ENCODE measurements at places on chromosomes 12 and 14.

- DNase-seq: no peak
Measured at GRCh38 chr12:38556647-38557046, 240.1 kb downstream of the ALG10B start.

GRCh38 chr12:20985399-20985798, 145.6 kb upstream of the SLCO1B1 start:
- no peak for DNase-seq

DNA sequence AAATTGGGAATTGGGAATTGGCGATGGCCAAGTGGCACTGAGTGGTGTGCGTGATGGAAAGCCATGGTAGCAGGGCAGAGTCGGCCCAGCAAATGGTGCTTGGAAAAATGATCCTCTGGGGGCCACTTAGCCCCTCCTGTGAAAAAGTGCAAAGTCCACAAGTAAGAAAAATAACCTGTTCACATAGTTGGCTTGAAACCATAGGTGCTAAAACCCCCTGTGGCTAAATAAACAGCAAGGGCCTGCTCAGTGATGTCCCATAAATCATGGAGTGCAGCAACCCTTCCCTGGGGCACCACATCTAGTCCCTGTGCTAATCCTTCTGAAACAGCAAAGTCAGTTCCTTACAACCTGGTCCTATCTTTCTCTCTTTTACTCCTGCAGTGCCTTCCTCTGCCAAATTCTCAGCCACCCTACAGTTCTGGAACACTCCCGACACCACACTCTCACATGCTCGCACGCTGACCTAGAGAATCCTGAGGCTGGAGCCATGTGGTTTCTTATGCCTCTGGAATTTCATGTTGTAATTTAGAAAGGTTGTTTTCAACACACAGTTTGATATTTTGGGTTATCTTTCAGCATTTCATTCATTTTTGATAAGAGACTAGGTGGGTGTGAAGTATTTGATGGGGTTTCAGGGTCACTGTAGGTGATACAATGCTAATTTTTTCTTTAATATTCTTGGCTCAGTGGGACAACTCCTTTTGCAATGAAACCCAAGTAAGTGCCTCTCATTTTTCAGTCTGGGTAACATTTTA, 123.6 kb downstream of the SMOC1 start:
- no peak for DNase-seq

GRCh38 chr12:59928416-59928815, 332.6 kb downstream of the SLC16A7 start:
- DNase-seq: no peak

GRCh38 chr14:61335671-61336275, 14.4 kb downstream of the PRKCH start:
- no peak for DNase-seq

DNA sequence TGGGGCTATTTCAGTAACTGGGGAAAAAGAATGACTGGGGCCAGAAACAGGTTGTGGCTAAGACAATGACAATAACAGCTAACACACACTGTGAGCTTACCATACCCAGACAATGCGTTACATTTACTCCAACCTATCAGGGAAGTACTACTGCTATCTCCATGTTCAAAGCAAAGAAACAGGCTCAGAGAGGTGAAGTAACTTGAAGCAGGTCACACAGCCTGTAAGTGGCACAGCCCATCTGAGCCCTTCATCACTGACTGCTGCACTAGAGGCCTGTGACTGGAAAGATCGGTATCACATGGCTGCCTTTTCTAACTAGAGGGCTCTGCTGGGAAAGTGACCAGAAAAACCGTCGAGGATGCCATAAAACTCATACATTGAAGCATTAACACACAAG, 7.9 kb downstream of the GCN1 start:
- no peak for DNase-seq

GRCh38 chr14:91417120-91417982, at the start of gene CCDC88C:
Gene CCDC88C (minus strand): TSS chr14:91417820. CDS start chr14:91417690, 130 bp downstream.
- DNase-seq: no peak

- no peak for DNase-seq
Measured at GRCh38 chr12:9741726-9742125, 8.8 kb upstream of the CLECL1 start.

- DNase-seq: no peak
Measured at GRCh38 chr14:82431031-82431430, 897.4 kb upstream of the SEL1L start.
